ENCODE measurements at places on chromosomes 1 and 21.
A peak's percentile ranks its signal among the peaks of the same experiment; 100 is the strongest.

DNA sequence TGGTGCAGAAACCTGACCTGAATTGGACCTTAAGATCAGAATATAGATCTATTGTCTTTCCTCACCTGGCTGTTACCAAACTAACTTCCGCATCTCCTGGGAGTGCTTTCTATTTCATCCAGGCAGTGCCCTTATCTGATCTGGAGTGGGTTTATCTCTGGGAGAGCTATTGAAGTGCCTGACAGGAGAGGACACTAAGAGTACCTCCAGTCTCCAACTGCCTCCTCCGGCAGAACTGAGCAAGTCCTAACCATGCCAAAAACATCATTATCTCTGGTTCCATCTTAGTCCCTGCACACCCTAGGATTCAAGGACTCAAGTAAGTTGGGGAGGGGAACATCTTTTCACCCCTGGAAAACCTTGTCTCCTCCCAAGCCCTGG is 12.4 kb upstream of the KCNJ15 start:
- DNase-seq = no peak

- DNase-seq = no peak
These were observed 370.6 kb upstream of the NCAM2 start for GRCh38 chr21:20627594-20627993.

DNA sequence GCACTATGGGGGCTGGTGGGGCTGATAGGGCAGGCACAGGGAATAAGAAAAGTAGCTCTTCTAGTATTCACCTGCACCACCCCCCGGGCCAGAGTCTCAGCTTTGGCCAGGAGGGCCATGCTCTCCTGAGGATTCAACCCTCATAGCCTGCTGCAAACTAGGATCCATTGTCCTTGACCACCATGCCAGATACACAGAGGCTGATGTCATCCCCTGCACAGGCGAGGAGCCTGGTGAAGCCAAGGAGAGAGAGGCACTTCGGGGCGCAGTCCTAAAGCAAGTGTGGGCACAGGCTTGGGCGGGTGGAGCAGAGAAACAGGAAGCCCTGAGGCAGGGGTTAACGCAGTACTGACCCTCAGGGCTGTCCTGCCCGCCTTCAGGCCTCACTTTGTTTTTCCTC is 29.5 kb downstream of the TMEM53 start:
- no peak for DNase-seq

GRCh38 chr1:20735581-20736111 is 3.1 kb upstream of the SH2D5 start:
- DNase-seq = no peak

DNA sequence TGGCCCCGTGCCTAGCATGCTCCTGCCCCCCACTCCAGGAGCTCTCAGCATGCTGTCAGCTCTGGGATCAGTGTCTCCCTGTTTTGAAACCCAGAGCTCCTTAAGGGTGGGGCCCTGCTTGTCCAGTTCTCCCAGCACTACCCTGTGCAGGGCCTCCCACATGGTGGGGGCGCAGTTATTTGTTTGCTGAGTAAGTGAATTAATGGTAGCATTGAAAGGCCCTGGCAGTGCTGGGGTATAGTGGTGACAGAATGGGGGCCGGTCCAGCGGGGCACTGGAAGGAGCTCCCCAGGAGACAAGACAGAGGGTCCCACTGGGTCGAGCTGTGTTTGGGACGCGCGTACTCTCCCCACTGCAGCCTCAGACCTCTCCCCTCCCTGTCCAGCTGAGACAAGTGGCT is 99.9 kb downstream of the NPHP4 start:
- DNase-seq = no peak

GRCh38 chr1:41800311-41800829 is 118.4 kb downstream of the HIVEP3 start:
- DNase-seq = no peak

DNA sequence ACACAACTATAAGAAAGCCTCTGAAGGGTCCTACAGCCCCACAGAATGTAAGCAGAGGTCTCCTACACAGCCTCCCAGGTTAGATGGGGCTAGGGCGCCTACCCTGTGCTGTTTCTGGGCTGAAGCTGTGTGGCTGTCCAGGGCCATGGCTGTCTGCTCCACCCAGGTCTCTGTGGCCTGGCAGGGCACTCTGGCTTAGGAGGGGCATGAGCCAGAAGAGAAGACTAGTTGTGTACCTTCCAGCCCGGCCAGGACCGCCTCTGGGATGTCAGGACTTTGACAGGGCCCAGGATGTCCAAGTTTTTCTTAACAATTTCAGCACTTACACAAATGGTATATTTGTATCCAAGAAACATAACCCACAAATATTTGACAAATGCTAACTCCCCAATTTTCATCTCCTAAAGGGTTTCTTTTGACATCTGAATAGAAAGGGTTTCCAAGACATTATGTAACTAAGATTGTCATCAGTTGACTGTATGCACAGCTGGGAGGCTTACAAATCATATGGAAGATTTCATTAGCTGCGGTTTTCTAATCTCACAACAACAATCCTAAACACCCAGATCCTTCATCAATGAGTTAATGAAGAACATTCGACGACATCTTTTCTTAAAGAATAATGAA is 80.5 kb downstream of the HSF2BP start:
- no peak for DNase-seq

DNA sequence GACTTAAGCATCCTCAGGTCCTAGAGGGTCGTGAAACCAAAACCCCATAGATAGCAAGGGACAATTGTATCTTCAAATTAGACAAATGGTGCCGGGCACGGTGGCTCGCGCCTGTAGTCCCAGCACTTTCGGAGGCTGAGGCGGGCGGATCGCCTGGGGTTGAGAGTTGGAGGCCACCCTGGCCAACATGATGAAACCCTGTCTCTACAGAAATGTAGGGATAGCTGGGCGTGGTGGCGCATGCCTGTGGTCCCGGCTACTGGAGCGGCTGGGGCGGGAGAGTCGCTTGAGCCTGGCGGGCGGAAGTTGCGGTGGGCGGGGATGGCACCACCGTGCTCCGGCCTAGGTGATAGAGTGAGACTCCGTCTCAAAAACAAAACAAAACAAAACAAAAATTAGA is 780.6 kb downstream of the BRINP3 start:
- no peak for DNase-seq

- DNase-seq = peak; percentile 56
These were observed 28.3 kb downstream of the EIF2D start for GRCh38 chr1:206583707-206584648.

- peak; percentile 75 for DNase-seq
These were observed 53.0 kb downstream of the DMRTB1 start for GRCh38 chr1:53511933-53512806.

DNA sequence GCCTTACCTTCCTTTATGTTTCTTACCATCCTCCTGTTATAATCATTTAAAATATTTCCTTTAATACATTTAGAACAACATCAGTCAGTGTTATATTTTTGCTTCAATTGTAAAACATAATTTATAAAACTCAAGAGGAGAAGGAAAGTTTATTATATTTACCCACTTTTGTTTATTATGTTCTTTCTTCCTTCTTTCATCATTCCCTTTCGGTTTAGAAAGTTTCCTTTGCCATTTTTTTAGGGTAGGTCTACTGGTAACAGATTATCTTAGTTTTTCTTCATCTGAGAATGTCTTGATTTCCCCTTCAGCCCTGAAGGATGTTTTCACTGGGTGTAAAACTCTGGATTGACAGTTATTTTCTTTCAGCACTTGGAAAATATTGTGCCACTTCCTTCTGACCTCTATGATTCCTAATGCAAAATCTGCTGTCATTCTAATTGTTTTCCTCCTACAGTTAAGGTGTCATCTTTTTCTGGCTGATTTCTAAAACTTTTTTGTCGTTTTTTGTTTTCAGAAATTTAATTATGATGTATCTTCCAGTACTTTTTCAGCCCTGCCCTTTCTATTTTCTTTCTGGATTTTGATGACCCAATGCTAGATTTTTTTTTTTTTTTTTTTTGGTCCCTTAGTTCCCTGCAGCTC is 25.0 kb downstream of the PTPN22 start:
- no peak for DNase-seq

GRCh38 chr1:213466541-213466940 is 415.5 kb downstream of the RPS6KC1 start:
- no peak for DNase-seq

- no peak for DNase-seq
These were observed 3.7 kb upstream of the KPNA6 start for GRCh38 chr1:32104127-32104526.

DNA sequence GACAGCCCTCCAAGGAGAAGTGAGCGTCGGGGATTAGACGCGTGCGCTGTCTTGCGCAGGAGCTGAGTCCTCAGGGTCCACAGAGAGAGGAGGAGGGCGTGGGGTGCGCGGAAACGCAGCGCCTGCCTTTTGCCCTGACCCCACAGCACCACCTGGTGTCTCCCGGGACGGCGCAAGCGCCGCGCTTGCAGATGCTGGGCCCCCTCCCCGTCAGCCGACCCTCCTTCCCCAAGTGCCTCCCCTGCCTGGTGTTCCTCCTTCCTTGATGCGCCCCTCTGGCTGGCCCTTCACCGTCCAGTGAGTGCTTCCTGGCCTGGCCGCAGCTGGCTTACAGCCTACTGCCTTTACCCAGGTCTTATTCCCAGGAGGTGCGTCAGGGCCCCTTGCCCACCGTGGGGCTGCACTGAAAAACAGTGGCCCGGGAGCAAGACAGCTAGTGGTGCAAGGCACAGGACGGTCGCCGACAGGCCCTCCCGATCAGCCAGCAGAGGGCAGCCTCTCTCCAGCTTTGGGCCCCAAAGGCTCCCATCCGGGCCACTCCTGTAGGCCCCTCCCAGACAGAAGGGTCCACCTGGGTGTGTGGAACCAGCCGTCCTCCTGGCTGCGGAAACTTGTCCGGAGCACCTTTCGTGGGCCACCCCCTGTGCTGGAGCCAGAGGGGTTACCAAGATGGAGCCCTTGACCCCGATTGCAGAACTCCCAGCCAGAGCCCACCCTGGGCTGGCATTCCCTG is 12.9 kb upstream of the PHLDA3 start:
- DNase-seq = peak; percentile 82

GRCh38 chr1:167161242-167161641 is 59.4 kb upstream of the POU2F1 start:
- DNase-seq = no peak

- DNase-seq = no peak
These were observed 542 bp downstream of the EIF2B3 start for GRCh38 chr1:44985747-44986359.

GRCh38 chr1:51675177-51675780 is 58.4 kb downstream of the OSBPL9 start:
- no peak for DNase-seq

All from NCI-H1105 treated with DMSO at 0.1 percent for 48 hours (cell line).